ENCODE measurements at places on chromosomes 13 and 19. TPM values are rescaled to one million over a fixed set of nuclear protein-coding genes. Genes with fewer than 3 reads are reported as not detected.

GRCh38 chr13:113418722-113419049, 34.6 kb downstream of the ADPRHL1 start:
- no peak for DNase-seq

- no peak for DNase-seq
Measured at GRCh38 chr19:46068345-46069258, 27.8 kb upstream of the IGFL4 start.

- DNase-seq: no peak
Measured at GRCh38 chr13:113105032-113105920, at the start of gene F7. F7 (plus strand) TSS chr13:113105791; CDS start chr13:113105842, 51 bp downstream.

DNA sequence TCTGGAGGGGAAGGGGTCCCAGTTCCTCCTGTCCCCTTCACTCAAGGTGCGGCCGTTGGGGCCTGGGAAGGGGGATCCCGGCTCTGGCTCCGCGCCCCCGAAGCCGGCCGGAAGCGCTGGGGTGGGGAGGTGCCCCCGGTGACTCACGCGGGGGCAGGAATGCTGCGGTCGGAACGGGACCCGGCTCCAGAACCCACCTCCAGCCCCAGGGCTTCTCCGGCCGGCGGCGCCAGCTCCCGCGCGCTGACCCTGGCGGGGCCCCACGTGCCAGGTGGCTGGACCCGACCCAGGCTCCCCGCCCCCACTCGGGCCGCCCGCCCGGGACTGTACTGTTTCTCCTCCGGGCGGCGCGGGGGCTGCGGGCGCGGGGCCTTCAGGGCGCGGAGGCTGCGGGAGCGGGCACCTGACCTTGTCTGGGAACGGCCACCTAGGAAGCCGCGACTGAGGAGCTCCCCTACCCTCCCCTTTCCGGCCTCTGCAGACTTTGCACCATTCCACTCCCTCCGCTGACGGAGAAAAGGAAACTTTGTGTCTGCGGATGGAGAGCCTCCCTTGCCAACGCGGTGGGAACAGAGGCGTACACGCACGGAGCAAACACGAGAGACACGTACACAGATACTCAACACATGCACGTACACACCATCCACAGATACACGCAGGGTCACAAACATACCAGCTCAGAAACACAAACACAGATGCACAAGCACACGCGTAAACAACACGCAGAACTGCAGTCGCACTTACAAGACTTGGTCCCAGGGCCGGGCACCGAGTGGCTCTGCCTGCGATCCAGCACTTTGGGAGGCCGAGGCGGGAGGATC, 7.2 kb downstream of the AXL start:
- DNase-seq: peak; percentile 21

GRCh38 chr19:50046649-50047503, 21.1 kb downstream of the ZNF473 start:
- peak; percentile 29 for DNase-seq

Gene CRLF1
- 1.2 TPM for polyA plus RNA-seq

- no peak for DNase-seq
Measured at GRCh38 chr19:8192221-8192820, 16.8 kb upstream of the CERS4 start.

DNA sequence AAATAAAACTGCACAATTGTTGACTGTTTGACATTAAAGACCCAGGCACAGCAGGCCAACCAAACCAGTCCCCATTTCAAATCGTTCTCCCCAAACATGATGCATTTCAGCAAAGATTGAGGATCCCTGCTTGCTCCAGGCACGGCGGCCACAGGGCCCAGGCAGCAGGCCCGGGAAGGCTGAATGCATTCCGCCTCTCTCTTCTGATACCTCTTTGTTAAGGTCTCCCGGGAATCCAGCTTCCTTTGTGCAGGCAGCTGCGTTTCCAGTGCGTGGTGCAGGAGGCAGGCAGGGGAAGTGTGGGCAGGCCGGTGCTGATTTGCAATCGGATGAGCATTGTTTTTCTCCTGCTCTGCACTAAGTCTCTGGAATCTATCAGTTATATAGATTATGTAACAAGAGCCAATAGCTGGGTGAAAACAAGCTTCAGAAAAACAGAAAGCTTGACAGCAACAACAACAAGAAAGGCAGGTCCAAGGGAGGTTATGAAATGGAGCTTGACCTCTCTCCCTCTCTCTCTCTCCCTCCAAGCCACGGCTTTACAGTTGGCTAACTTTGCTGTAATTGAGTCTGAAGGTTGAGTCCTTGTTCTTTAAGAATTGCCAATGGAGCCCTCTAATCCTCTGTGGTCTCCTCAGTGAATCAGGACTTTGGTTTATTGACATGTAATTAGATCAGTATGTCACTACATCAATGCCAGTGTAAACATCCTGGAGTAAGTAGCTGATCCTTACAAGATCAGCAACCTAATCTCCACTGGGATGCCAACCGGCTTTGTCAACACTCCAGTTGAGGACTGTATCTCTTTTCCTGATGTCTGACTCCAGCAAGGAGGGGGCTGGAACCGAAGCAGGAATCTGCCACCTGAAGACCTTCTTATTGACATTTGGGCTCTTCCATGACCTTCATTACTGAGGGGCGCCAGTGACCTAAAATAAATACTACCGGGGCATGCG, 338.0 kb downstream of the TEX29 start:
- DNase-seq: no peak

Gene RASGRP4
- 0.20 TPM for polyA plus RNA-seq

Gene CLEC17A
- polyA plus RNA-seq: 0.62 TPM

- no peak for DNase-seq
Measured at GRCh38 chr19:38665950-38666662, 18.7 kb downstream of the ACTN4 start.

- DNase-seq: no peak
Measured at GRCh38 chr13:25839371-25839770, 212.4 kb downstream of the SHISA2 start.

Gene KLK2
- not detected for polyA plus RNA-seq

DNA sequence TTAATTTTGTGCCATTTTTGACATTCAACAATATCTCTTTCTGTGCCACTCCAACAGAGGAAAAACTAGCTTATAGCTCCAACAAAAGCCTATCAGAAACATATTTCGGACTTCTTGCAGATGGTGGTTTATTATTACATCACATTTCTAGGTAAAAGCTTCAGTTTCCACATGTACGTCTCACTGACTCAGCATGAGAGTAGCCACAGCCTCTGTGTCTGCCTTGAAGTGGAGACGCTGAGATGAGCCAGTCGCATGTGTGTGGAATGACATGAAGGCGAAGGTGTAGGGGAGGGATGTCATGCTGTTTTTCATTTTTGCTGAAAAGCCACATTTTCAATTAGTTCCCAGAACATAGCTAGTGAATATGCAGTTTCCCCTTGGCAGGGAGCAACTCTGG, 598.6 kb downstream of the EFNB2 start:
- no peak for DNase-seq

Gene LCP1
- 2,262 TPM for polyA plus RNA-seq

DNA sequence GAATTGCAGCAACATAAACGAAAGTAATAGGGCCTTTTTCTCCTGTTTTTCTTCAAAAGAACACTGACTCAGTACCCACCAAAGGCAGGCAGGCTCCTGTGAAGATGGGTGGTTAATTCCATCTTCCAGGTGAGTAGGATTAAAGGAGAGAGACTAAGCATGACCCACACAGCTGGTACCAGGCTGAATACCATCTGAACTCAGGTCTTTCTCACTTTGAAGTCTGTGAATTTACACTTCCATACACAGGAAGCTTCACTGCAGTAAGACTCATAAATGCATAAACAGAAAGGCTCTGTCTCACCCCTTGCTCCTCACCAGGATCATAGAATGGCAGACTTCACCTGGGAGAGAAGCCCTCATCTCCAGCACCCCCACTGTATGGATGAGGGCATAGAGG, 194.6 kb downstream of the KLF12 start:
- DNase-seq: no peak

GRCh38 chr13:112117258-112117954, 50.5 kb downstream of the SOX1 start:
- DNase-seq: no peak

DNA sequence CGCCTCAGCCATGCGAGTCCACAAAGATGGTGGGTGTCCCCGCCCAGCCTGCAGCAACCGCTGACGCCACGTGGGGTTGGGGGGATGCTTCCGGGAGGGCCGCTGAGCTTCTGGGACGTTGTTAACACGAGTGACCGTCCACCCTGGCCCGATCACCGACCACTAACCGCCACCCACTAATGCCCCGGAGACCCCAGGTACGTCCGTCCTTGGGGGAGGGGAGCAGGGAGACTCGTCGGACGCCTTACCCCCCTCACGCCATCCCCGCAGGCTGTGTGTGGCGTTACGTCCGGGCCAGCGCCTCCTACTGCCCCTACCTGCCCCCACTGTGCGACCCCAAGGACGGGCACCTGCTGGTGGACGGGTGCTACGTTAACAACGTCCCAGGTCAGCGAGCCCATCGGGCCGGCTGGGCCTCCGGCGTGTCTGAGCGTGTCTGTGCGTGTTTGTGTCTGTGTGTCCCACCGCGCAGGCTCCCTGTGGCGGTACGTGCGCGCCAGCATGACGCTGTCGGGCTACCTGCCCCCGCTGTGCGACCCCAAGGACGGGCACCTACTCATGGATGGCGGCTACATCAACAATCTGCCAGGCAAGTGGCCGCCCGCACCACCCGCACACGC, 21.3 kb downstream of the PNPLA6 start:
- no peak for DNase-seq

DNA sequence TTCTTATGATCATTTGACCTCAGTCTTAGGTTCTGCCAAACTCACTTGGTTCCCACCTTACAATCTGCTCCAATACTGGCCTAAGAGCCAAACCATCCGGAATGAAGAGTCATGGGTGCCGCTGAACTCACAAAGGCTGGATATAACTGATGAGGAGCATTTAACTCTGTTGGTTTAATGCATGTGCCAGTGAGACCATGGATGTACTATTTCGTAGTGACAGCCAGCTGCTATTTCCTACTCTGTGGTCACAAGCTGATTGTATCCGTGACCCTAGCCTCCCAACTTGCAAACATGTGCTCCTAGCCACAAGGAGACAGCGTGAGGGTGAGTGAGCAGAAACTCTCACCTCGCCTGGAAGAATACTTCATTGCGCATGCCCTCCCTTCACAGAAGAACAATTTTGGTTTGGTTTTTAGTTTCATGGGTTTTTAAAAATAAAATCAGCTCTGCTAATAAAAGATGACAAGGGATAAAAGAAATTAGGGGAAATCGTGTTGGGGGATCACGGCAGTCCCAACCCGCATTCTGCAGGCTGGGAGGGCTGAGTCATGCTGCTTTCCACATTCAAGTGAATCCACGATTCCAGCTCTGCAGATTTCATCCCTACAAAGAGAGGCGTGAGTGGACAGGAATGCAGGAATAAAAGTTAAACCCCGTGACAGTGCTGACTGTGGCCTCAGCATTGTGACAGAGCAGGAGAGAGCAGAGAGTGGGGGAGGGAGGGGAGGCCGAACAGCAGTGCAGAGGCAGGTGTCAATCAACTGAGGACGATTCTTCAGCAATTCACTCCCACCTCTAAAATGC, 66.8 kb upstream of the RAP2A start:
- peak; percentile 14 for DNase-seq

DNA sequence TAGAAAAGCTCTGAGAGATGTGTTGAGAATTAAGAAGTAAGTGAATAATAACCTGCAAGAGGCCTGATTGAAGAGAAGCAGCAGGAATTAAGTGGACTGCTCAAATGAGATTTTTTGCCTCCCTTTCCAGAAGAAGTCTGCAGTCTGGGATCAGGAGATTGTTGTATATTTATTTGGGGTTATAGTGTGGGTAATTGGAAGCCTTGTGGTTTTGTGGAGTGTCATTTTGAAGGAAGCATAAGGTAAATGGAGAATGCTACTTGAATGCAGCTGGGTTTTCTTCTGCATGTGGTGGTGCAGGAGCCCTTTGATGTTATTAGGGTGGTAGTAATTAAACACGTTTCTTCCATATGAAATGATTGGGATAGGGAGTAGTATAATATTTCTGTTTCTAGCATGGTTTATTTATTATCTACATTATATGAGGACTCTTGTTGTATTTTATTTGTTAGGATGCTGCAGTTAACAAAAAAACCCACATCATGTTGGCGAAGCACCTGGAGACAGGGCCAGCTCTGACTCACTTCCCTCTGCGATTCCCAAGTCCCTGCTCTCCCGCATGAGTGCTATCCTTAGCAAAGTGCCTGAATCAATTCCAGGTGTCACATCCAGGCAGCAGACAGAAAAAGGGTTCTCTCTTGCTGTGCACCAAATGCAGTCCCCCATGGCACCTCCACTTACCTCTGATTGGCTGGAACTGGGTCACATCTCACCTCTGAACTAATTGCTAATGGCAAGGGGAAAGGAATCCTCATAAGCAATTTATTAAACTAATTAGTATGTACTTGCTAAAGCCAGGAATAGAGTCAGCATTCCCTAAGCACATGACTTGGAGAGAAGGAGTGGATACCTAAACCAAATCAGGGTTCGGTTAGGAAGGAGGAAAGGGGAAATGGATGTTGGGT, 54.8 kb downstream of the DGKH start:
- DNase-seq: no peak

GRCh38 chr13:70835371-70835770, 727.1 kb upstream of the KLHL1 start:
- no peak for DNase-seq

Gene ANKRD24
- polyA plus RNA-seq: not detected

Gene IZUMO4
- polyA plus RNA-seq: not detected

GRCh38 chr13:48567515-48568369, 34.9 kb upstream of the RCBTB2 start:
- DNase-seq: no peak

DNA sequence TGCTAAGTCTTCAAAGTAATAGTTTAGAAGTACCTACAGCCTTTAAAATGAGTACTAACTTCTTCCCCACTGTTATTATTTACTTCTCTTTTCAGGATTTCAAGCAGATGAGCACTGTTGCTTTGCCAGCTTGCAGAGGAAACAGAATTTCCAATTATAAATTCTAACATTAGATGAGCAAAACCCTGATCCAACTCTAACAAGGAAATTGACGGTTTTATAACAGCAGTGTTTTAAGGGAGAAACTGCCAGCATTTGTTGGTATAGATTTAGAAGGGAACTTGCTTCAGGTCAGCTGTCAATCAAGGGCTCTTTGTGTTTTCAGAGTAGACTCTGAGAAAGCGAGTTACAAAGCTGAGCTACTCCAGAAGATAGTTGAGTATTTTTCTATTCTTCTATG, 120.5 kb downstream of the RAP2A start:
- no peak for DNase-seq

DNA sequence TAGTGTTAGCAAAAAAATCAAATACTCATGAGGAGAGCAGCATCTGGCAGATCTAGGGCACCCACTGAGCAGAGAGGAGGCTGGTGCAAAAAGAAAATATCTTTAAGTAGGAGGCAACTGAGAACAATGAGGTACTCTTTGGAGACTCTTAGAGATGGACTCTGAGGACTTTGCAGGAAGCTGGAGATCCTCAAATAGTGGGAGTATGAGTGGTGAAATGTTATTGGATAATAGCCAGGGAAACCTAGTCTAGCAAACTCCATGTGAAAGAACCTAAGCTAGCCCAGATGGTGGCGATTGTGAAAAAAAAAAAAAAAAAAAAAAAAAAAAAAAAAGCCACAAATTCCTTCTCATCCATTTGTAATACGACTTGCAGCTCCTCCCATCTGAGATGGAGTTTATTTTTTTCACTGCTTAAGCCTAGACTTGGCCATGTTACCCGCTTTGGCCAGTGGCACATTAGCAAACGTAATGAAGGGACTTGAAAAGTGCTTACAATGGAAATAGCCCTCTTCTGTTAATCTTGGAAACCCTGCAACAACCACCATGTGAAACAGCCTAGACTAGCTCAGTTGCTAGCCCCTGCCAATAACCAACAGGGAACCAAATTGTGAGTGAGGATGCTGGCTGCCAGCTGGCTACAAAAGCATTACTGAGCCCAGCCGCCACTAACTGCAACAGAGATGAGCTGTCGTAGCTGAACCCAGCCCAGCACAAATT, 476.2 kb downstream of the KLF12 start:
- DNase-seq: no peak

- no peak for DNase-seq
Measured at GRCh38 chr19:16671652-16672274, 10.8 kb downstream of the TMEM38A start.
